ENCODE measurements at places on chromosomes 1 and 21.
A peak's percentile ranks its signal among the peaks of the same experiment; 100 is the strongest.

- DNase-seq = peak; percentile 79
Measured at GRCh38 chr1:160781914-160782689, 13.9 kb upstream of the LY9 start.

DNA sequence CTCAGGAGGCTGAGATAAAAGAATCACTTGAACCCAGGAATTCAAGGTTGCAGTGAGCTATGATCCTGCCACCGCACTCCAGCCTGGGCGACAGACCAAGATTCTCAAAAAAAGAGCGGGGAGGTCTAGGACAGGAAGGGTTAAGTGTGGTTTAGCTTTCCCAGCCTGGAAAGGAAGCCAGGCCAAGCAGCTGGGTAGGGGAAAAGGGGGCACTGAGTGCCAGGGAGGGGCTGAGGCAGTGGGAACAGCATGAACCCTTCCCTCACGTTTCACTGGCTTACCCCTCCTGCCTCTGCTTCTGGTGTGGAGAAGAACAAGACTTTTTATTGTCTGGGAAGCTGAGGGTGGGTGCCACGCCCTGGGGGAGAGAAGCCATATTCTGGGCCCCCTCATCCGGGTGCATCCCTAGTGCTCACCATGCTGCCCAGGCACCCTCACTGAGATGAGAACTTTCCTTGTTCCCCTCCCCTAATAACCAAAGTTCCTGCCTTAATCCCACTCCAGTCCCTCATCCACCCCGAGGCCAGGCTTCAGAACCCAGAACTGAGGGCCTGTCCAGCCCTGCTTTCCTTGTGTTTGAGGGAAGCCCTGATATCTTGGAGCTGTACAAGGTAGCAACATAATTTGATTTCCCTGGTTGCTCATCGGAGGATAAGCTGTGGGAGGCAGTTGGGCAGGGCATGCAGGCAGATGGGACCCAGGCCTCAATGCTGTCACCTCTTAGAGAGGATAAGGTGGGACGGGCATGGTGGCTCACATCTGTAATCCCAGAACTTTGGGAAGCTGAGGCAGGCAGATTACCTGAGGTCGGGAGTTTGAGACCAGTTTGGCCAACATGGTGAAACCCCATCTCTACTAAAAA is 2.0 kb upstream of the LMNA start:
- DNase-seq = no peak

DNA sequence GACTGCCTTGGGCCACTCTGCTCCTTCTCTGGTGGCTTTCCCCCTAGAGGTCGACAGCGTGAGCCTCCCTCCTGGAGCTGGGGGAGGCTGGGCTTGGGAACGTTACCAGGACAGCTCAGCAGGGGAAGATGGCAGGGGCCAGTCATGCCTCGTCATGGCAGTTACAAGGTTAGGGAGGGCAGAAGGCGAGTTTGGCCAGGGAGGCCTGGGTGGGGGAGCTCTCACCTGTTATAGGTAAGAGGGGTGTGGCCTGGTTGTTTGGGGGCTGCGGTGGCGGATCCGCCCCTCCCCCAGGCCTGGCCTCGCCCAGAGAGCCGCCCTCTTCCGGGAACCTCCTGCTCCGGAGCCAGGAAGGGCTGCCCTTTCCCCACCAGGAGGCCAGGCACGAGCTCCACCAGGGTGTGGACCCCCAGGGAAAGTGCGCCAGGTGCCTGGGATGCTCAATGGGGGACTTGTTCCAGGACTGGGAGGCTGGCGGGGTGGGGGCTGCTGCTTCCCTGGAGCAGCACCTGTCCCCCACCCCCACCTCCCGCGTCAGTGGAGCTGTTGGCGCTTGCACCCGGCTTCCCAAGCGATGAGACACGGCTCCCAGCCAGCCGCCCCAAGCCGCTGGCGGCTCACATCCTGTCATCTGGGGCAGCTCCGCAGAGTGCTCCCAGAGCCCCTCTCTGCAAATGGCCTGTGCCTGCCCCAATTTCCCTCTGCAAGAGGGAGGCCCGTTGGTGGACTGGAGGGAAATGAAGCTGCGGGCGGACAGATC is 23.6 kb upstream of the PKP1 start:
- DNase-seq = no peak

GRCh38 chr1:74038042-74038441 is 159.9 kb downstream of the LRRIQ3 start:
- no peak for DNase-seq

DNA sequence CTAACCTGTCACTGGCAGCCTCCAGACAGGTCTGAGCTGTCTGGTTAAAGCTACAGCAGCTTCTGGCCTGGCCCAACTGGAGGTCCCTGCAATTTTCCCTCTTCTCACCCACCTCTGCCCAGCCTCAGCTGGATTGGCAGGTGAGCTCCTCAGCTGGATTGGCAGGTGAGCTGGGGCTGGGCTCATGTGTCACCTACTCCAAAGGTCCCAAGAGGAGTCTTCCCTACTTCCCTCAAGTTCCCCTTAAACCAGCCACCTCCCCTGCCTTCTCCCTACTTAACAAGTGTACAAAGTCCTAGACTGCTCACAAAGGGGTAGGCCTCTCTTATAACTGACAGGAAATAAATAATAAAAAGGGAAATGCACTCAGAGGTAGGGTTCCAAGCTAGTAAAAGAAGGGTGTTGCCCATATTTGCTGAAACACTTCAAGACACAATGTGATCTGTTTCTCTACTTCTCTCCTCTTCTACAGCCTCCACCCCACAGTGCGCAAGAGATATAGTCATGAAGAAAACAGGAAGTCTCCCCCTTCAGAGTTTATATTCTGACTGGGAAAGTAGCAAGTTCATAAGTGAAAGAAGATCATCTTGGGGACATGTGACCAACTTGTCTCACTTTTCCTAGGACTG is at the start of gene GPA33:
Gene GPA33, minus strand, starts transcription at position 64 of the 629 bp plus-strand sequence. CDS start 90 bp downstream, outside the sequence.
- peak; percentile 90 for DNase-seq

- no peak for DNase-seq
Measured at GRCh38 chr1:103529746-103530145, 4.2 kb downstream of the RNPC3 start.

DNA sequence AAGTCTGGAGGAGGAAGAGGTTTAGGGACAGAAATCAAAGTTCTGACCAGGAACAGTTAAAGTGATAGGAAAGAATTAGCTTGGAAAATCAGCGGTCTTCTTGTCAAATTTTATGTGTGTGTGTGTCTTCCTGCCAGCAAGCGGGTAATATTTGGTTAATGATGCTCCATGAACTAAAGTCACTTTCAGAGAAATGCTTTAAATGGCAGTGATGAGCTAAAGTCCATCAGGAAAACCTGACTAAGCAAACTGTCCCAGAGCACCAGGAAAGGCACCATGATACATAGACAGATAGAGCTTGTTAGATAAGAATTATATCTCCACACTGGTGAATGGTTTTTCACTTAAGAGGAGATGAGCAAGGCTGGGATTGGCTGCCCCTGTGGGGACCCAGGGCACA is 10.0 kb upstream of the CDC14A start:
- no peak for DNase-seq

GRCh38 chr1:15364740-15365139 is 44.9 kb upstream of the EFHD2 start:
- DNase-seq = no peak

GRCh38 chr1:8194481-8195227 is 123.3 kb upstream of the SLC45A1 start:
- peak; percentile 64 for DNase-seq

DNA sequence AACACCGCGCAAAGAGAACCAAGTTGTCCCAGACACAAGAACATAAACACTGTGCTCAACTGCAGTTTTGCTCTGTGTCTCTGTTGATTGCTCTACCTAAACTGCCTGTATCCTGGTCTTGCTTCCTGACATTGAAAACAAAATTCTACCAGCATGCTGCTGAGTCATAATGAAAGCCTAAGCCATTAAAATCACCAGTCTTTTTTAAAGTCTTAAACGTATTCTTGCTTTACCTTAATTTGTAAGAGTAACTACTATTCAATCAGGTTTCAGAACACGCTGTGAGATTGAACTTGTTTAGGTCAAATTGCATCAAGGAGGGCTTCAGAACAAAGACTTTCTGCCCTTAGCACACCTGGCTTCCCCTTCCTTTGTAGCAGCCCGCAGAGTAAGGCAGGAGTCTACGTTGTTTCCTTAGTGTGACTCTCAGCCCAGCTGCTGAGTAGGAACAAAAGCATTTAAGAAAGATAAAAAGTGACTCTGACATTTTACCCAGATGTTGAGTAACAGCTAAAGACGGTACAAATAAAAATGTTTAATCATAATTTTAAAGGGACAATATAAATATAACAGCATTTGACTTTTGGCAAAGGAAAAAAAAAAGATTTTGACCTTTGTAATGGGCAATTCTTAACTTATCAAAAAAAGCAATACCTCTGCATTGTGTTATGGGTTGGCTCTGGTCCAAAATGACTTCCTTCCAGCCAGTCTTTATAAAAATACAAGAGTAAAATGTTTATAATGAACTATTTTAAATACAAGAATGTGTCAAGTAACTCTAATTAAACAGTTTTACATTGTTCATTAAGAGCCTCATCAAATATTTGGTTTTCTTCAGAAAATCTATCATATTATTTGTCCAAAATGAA is 186.9 kb upstream of the ADGRL4 start:
- DNase-seq = no peak

DNA sequence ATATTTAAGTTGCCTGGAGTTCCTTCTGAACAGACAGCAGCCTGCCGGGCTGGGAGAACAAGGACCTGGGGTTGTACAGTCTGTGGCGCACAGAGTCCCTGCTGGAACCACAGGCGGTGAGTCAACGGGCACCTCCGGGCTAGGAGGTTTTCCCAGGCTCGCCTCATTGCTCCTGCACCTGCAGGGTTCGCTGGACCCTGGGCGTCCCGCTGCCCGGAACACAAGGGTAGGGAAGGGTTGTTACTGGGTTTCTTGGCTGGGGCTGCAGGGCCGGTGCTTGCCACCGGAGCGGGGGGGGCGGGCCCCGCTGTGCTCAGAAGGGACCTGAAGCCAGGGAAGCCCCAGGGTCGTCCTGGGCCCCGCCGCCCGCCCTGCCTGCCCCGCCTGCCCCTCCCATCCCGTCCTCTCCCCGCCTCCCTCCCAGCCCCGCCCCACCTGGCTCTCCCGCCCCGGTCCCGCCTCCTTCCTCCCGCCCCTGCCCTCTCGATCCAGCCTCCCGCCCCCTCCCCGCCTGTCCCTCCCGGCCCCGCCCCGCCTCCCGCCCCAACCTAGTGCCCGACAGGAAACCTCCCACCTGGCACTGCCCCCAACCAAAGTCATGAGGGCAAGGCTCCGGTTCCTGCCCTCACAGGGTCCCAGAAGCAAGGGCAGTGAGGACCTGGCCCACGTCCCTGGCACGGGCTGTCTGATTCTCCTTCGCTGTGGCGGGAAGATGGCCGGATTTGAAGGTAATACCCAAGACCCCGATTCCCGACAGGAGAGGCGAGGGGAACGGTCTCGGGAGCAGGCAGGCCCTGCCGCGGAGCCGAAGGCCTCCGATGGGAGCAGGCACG is 6.8 kb downstream of the JMJD4 start:
- peak; percentile 19 for DNase-seq

DNA sequence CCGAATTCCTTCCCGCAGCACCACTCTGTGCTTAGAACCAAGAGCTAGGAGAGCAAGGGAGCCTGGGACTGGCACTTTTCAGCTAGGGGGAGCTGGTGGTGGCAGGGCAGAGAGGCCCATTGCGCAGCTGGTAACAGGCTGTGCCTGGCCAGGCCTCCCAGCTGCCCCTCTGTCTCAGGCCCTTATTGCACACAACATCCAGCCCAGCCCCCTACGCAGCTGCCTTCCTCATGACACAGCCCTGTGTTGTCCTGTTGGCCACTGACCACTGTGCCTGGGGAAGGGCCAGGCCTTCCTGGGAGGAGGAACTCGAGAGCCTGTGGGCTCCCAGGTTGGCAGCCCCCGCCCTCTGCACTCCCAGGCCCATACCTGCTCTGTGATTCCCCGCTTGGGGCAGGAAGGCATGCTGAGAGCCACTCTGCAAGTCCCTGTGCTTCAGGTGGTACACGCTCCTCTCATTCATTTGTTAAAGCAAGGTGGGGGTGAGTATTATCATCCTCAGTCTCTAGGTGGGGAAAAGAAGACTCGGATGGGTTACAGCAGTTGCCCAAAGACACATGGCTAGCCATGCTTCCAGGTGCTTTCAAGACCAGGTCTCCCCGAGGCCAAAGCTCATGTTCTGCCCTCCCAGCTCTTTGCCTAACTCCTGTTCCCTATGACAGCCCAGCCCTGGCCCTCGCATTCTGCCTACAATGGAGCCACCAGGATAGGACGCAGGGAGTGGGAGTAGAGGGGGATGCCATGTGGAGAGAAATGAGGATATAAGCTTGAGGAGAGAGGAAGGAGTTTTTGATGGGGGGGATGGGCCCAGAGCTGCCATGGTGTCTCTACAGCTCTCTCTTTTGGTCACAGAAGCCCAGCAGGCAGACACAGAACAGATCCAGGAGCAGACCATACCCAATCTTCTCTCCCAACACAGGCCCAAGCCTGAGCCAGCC is 81.8 kb downstream of the TMEM53 start:
- no peak for DNase-seq

All from suppressor macrophage treated with lipopolysaccharide for 4 hours (primary cell).